B cell (primary cell): ENCODE measurements at places on chromosomes 2 and 18. TPM values are rescaled to one million over a fixed set of nuclear protein-coding genes. Genes with fewer than 3 reads are reported as not detected.
A peak's percentile ranks its signal among the peaks of the same experiment; 100 is the strongest.

GRCh38 chr18:8623549-8624106, 14.4 kb downstream of the RAB12 start:
- peak; percentile 39 for DNase-seq

DNA sequence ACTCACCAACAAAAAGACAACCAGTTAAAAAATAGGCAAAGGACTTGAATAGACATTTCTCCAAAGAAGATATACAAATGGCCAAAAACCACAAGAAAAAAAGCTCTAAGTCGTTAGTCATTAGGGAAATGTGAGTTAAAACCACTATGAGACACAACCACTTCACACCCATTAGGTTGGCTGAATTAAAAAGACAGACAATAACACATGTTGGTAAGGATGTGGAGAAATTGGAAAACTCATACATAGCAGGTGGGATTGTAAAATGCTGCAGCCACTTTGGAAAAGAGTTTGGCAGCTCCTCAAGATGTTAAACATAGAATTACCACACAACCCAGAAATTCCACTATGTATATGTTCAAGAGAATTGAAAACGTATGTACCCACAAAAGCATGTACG, 117.6 kb upstream of the SPATS2L start:
- no peak for DNase-seq

GRCh38 chr2:188517549-188518215, 226.0 kb downstream of the GULP1 start:
- no peak for DNase-seq

- no peak for DNase-seq
Measured at GRCh38 chr2:123438675-123439074, 586.4 kb upstream of the CNTNAP5 start.

DNA sequence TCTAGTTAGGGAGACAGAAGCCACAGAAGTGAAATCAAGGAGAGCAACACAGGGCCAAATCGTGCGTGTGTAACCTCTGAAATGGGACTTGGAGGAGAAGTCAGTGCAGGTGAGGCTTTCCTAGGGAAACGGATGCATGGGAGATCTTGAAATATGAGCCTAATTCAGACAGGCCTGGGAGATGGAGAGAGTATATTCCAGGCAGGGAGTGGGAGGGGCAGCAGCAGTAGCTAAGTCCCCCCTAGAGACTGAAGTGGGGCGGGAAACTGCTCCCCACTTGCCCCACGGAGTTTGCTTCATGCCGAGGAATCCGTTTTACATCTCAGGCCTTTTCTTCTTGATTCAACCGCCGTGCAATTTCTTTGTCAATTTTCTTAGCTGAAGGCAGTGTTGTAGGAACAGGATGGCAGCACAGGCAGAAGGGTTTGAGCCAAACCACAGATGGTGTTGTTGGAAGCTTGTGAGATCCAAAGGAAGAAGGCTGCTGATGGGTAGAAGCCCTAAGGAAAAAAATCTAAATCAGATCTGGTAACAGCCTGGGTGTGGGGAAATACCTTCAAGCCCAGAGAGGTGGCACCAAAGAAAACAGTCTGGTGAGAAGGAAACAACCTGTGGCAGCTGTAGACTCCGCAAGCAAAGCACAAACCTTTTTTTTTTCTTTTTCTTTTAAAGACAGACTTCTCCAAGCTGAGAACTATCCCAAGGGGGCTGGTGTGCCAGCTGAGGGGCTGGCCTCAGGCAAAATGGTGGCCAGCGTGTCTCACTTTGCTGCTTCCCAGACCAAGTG, 40.2 kb downstream of the EPAS1 start:
- no peak for DNase-seq

- DNase-seq = no peak
Measured at GRCh38 chr2:130183512-130184373, 1.7 kb downstream of the MZT2B start.

DNA sequence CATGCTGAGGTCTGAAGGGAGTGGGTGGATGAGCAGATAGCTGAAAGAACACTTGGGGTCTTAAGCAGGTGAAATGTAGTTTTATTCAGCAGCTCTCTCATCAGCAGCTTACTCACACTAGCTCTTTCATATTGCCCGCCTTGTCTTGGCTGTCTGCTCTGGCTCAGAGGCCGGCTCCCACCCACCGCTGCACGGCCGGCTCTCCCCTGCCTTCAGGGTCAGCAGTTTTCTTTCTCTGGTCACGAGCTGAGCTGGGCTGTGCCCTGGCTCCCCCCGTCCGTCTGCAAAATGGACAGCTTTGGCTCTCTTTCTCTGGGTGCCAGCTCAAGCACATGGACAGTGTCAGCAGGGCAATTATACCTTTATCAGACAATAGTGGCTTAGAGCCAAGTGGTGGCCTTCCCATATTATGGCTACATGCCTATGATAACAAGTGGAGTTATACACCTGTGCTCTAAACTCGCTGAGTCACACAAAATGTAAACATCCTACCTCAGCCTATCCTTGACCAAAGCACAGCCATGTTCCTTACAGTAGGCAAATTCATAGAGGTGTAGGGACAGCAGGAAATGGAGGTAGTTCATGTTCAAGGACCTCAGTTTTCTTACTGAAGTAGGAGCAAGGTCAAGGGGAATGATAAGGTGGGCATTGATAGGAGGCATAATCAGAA, 224.8 kb downstream of the SOCS6 start:
- no peak for DNase-seq

GRCh38 chr2:237280229-237280628, 133.7 kb downstream of the COL6A3 start:
- DNase-seq = no peak

- no peak for DNase-seq
Measured at GRCh38 chr18:36464126-36464651, 166.7 kb downstream of the FHOD3 start.

- no peak for DNase-seq
Measured at GRCh38 chr2:110103061-110103961, 12.3 kb downstream of the MALL start.

- no peak for DNase-seq
Measured at GRCh38 chr2:222878301-222878876, 17.6 kb downstream of the ACSL3 start.

CYP27A1 gene
- total RNA-seq = 0.29 and 0.39 TPM in 2 replicates

DYSF gene
- 0.15 and 0.17 TPM in 2 replicates for total RNA-seq

CDH19 gene
- total RNA-seq = not detected in 2 replicates

AGFG1 gene
- 83.3 and 95.0 TPM in 2 replicates for total RNA-seq
